ENCODE measurements at places on chromosomes 16 and 17.

GRCh38 chr17:80384078-80384960, 30.6 kb upstream of the ENDOV start:
- peak; percentile 51 for DNase-seq

DNA sequence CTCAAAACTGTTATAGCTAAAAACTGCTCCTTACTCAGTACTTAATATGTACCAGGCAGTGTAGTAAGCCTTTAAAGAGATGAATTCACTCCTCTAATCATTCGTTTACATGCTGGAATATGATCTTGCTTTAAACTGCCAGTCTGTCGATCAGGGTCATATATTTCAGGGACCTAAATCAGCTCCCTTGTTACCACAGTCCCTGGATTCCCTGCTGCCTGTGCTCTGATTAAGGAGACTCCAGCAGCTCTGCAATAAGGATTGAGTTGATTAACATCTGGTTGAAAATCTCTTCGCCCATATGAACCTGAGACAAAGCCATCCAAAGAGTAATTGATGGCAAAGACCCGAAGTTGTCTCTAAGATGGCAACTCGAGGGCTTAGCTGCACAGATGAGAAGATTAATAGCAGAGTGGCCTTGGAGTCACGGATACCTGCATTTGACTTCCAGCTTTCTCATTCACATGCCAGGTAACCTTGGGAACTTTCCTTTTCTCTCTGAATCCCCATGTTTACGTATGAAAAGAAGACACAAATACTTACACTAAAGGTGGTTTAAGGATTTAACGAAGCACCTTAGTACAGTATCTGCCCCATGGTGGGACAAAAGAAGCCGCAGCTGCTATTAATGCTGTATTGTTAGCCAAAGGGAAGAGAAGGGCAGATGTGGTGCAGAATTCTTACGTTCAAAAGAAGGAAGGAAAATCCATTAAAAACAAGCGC, 68.2 kb downstream of the VAT1L start:
- DNase-seq = no peak

DNA sequence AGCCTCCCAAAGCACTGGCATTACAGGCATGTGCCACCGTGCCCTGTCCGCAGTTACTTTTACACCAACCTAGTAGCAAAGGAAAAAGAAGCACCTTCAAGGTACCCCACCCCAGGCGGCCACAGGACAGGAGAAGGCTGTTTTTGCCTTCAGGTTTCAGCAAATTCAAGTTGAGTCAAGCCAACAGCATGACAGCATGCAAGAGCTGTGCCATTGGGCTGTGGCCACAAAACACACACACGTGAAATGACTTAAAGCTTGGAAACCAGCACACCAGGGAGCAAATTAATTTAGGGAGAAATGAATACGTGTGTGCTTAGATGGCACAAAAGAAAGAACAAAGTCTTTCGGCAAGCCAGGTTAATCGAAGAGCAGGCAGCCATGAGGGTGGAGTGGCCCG, 39.7 kb downstream of the ERCC4 start:
- no peak for DNase-seq

DNA sequence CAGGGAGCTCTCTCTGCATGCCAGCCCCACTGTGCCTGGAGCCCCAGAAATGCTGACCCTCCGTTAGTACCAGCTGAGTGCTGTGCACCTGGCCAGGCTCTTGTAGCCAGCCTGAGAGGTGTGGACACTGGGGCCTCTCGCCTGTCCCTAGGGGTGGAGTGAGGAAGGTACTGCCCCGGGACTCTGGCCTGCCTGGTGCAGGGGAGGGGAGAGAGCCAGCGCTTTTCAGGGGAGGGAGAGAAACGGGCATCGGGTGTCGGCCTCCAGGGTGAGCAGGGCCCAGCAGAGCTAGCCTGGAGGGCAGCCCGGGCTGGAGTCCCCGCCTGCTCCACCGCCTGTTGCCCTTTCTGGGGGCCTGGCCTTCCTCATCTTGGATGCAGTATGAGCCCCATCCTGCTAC, 13.1 kb downstream of the MAP2K3 start:
- no peak for DNase-seq

Measured in posterior vena cava (tissue), 2 donors.